ENCODE measurements at places on chromosomes 11 and 22. TPM values are rescaled to one million over a fixed set of nuclear protein-coding genes. Genes with fewer than 3 reads are reported as not detected.
A peak's percentile ranks its signal among the peaks of the same experiment; 100 is the strongest.

MFRP gene
- 0.03 TPM for polyA plus RNA-seq

DNA sequence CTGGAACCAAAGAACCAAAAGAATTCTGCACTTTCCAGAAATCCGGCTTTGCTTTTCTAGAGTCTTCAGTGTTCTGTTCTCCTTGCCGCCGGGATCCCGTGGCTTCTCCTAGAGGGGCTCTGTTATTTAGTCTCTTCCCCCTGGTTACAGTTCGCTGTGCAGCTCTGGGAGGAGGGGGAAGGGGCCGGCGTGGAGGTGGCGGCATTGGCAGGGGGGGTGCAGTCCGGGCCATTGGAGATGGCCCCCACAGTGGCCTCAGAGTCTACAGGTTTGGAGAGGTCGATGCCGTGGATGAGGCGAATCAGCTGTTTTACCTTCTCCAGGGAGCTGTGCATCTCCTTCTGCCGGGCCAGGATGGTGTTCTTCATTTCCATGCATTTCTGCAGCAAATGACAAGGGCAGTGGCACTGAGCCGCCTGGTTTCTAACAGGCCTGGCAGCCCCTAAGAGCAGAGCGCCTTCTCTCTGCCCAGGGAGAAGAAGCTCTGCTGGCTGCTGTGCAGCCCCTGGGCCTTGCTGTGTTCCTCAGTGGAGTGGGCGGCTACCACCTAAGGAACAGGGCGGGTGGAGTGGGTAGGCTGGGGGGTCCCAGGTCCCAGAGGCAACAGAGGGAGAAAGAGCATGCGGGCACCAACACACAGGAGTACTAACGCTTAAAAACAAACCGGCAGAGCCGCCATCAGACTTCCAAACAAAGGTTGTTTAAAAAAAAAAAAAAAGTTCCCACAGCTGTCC is 11.6 kb downstream of the LARGE2 start:
- DNase-seq, result no peak
- peaks cover 15% of the 10 kb centered on the region for H3K4me1 ChIP-seq
- peaks cover 6% of the 10 kb centered on the region for H3K36me3 ChIP-seq
- no peak overlapping the region for H3K27ac ChIP-seq
- no peak overlapping the region for H3K4me3 ChIP-seq

DNA sequence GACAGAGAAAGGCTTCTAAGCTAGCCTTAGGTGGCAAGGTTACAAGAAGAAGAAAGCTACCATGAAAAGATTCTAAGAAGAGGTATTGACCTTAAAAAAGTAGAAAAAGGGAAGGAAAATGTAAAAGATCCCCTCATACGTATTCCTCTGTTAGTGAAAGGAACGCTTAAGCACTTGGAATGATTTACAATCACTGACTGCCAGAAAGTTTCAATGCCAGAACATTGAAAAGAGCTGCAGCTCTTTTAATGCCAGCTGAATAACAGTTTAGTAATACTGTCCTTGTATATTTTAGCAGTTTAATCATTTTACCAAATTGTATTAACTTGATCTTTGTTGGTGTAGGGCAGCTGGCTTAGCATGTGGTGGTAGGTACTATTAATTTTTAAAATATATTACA is 650.7 kb downstream of the FAM181B start:
- H3K36me3 ChIP-seq, result no peaks in the 10 kb centered on the region
- DNase-seq, result no peak
- H3K27ac ChIP-seq, result no peak overlapping the region
- no peaks in the 10 kb centered on the region for H3K4me1 ChIP-seq
- no peaks in the 10 kb centered on the region for H3K27me3 ChIP-seq

DNA sequence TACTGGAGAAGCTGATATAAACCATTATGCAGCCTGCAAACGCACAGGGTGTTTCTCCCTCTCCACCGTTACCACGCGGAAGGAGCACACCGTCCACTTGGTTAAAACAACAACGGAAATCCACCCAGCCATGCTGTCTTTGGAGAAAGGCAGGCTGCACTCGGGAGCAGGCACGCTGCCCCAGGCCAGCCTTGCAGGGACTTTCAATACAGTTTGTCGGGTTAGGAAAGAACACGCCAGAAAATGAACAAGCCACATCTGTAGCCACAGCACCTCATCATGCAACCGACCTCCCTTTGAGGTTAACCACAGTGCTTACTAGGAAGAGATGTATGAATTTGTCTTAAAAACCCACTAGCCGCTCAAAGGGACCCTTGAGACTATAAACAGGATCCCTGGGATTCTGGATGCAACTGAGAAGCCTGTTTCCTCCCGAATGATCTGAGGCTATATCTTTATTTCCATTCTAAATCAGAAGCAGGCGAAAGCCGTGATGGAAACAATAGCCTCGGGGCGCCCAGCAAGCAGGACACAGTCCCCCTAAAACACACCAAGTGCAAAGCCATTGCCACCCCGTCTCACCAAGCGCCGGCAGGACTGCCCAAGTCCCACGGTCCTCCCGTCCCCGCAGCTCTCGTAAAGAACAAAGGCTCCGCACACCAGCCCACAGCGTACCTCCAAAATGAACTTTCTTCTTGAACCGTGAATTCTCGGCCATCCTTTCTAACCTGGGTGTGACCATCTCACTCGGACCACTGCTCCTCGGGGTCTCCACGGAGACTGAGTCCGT is 318.9 kb downstream of the CTTN start:
- no peak overlapping the region for H3K4me3 ChIP-seq
- H3K27ac ChIP-seq, result no peak overlapping the region
- H3K4me1 ChIP-seq, result no peaks in the 10 kb centered on the region
- no peaks in the 10 kb centered on the region for H3K36me3 ChIP-seq

DNA sequence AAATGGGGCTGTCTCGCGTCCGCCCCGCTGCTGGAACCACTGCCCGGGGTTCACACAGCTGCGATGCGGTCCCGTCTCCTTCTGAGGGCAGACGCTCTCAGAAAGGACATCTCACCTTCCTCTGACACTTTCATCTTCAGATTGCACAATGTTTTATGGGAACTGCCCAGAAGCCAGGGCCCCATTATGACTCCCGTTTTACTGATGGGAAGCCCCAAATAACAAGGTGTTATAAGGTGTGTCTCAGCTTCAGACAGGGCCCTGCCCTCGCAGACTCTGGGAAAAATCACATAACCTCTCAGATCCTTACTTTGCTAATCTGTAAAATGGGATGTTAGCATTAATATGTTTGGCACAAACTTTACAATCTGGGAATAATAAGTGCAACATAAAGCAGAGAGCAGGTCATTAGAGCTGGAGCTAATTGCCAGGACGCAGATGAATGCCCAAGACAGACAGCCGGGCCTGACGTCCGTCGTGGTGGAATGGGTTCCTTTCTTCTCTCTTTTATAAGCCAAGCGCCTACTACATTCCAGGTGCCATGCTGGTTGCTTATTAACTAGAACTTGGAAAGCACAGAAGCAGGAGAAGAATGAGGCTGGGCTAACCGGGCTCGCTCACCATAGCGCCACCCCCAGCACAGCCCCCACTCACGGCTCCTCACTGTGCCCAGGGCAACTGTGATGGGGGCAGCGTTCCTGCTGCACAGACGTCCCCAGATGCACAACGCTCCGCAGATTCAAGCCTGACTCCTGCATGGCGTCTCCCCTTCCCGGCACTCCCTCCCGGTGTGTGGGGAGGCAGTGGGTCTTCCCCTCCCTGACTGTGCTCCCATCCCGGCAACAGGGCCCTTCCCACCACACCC is 43.8 kb downstream of the TRMU start:
- H3K36me3 ChIP-seq, result peaks cover 33% of the 10 kb centered on the region
- H3K27me3 ChIP-seq, result no peaks in the 10 kb centered on the region
- no peak overlapping the region for H3K27ac ChIP-seq

CDHR5 gene
- 112 TPM for polyA plus RNA-seq

DNA sequence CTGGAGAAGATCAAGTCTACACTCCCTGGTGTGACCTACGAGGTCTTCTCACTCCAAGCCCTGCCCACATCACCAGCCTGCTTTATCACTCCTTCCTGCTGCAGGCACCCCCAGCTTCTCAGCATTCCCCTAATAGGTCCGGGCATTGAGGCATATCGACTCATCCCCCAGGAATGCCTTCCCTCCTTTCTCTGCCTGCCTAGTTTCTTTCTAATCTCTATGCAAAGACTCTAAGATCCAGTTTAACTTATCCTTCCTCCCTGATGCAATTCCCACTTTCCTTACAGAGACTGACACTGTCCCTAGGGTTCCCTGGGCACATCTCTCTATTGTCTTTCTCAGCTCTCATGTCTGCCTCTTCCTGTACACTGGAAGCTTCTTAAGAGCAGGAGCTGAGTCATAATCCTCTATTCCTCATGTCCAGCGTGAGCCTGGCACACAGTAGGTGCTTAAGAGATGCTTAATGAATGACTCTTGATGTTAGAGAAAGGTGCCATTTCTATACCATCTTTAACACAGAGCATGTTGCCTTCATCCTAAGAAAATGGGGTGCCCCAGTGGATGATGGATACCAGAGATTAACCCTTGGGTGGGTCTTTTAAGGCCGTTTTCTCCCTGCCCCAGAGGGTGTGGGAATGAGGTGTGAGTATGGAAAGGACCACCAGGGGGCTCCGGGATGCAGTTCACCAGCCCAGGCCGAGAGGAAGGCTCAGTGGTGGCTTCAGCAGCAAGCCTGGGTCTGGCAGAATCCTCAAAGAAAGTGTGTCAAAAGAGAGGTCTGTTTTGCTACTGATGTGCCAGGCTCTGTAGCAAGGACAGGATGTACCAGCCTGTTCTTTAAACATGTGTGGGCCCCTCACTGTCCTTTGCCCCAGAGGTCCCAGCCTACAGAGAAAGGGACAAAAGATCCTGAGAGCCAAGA is 34.7 kb downstream of the PARVA start:
- H3K4me3 ChIP-seq, result no peak overlapping the region
- H3K27me3 ChIP-seq, result no peaks in the 10 kb centered on the region
- H3K36me3 ChIP-seq, result peaks cover 4% of the 10 kb centered on the region
- H3K27ac ChIP-seq, result no peak overlapping the region

GRCh38 chr11:76376746-76377558 is 4.0 kb downstream of the THAP12 start:
- H3K36me3 ChIP-seq, result no peaks in the 10 kb centered on the region
- peaks cover 10% of the 10 kb centered on the region for H3K4me1 ChIP-seq
- no peak overlapping the region for H3K27ac ChIP-seq
- no peak for DNase-seq
- H3K27me3 ChIP-seq, result no peaks in the 10 kb centered on the region
- no peak overlapping the region for H3K4me3 ChIP-seq

FCHSD2 gene
- polyA plus RNA-seq, result 25.1 TPM

MIOX gene
- not detected for polyA plus RNA-seq

SCN2B gene
- not detected for polyA plus RNA-seq

DNA sequence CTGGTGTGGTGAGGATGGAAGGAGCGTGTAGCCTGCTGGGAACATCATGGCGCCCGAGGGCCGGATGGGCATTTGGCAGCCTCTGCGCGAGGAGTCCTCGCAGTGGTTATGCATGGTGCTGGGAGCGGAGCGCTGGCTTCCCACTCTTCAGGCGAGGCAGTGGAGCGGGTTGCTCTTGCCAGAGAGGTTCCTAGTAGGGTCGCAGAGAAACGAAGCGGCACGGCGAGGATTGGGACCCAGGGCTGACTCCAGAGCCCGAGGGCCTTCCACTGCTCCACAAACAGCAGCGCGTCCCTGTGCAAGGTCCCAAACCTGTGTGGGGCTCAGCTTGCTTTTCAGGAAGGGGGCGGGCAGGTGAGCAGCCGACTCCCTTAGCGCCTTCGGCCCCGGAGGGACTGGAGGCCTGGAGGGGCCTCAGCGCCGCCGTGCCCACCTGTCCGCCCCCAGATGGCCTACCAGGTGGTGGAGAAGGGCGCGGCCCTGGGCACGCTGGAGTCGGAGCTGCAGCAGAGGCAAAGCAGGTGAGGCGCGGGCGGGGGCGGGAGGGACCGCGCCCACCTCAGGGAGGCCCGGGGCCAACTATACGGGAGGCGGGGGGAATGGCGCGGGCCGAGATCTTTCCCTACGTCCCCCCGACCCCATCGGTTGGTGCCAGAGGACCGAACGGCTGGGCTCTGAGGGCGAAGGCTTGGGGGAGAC is 7.2 kb downstream of the ATG16L2 start:
- peak overlapping the region; percentile 60 for H3K4me3 ChIP-seq
- peak overlapping the region; percentile 61 for H3K27ac ChIP-seq
- H3K27me3 ChIP-seq, result no peaks in the 10 kb centered on the region
- H3K36me3 ChIP-seq, result peaks cover 6% of the 10 kb centered on the region

PRODH gene
- 14.3 TPM for polyA plus RNA-seq

GLB1L2 gene
- polyA plus RNA-seq, result 9.6 TPM

- H3K4me1 ChIP-seq, result no peaks in the 10 kb centered on the region
- H3K4me3 ChIP-seq, result no peak overlapping the region
- no peak overlapping the region for H3K27ac ChIP-seq
- no peak for DNase-seq
- no peaks in the 10 kb centered on the region for H3K27me3 ChIP-seq
- peaks cover 45% of the 10 kb centered on the region for H3K36me3 ChIP-seq
Measured at GRCh38 chr22:20760084-20760483, 13.8 kb upstream of the SERPIND1 start.

PHF21B gene
- 0.16 TPM for polyA plus RNA-seq

- H3K27ac ChIP-seq, result no peak overlapping the region
- no peak for DNase-seq
- no peaks in the 10 kb centered on the region for H3K36me3 ChIP-seq
- no peaks in the 10 kb centered on the region for H3K27me3 ChIP-seq
Measured at GRCh38 chr11:19573666-19574065, 139.0 kb upstream of the NAV2 start.

MAJIN gene
- not detected for polyA plus RNA-seq

- no peaks in the 10 kb centered on the region for H3K27me3 ChIP-seq
- no peak overlapping the region for H3K27ac ChIP-seq
- H3K36me3 ChIP-seq, result peaks cover 16% of the 10 kb centered on the region
Measured at GRCh38 chr11:65771589-65772112, 9.1 kb downstream of the AP5B1 start.

GRCh38 chr11:1387521-1387920 is 2.2 kb upstream of the BRSK2 start:
- no peak overlapping the region for H3K27ac ChIP-seq
- H3K4me3 ChIP-seq, result no peak overlapping the region
- no peaks in the 10 kb centered on the region for H3K36me3 ChIP-seq
- peaks cover 15% of the 10 kb centered on the region for H3K27me3 ChIP-seq
- peaks cover 9% of the 10 kb centered on the region for H3K4me1 ChIP-seq
- DNase-seq, result no peak

GRCh38 chr22:31954535-31955523 is 10.5 kb downstream of the YWHAH start:
- DNase-seq, result no peak
- H3K27me3 ChIP-seq, result no peaks in the 10 kb centered on the region
- no peak overlapping the region for H3K4me3 ChIP-seq
- H3K4me1 ChIP-seq, result no peaks in the 10 kb centered on the region
- peaks cover 14% of the 10 kb centered on the region for H3K36me3 ChIP-seq

GRCh38 chr22:34645375-34645774 is 420.6 kb upstream of the ISX start:
- H3K4me3 ChIP-seq, result no peak overlapping the region
- H3K4me1 ChIP-seq, result no peaks in the 10 kb centered on the region
- no peak overlapping the region for H3K27ac ChIP-seq
- no peaks in the 10 kb centered on the region for H3K27me3 ChIP-seq

DNA sequence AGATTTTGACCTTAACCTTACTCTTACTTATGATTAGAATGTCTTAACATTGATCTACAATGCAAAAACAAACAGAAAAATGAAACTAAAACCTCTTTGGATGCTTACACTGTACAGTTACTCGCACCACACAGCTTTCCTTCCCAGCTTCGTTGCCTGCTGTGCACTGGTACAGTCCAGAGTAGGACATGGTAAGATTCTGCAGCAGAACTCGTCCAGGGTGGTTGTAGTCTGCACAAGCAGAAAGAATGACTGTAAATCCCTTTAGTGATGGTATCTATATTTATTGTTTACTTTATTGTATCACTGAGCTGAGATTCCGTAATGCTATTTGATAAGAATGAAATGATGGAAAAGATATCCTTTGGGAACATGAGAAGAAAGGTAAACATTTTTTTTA is 21.0 kb upstream of the HSPA8 start:
- no peaks in the 10 kb centered on the region for H3K27me3 ChIP-seq
- DNase-seq, result no peak
- peaks cover 4% of the 10 kb centered on the region for H3K4me1 ChIP-seq
